ENCODE measurements at places on chromosomes 2 and 18.

GRCh38 chr18:74633652-74634352, 36.1 kb downstream of the ZNF407 start:
- DNase-seq: no peak

DNA sequence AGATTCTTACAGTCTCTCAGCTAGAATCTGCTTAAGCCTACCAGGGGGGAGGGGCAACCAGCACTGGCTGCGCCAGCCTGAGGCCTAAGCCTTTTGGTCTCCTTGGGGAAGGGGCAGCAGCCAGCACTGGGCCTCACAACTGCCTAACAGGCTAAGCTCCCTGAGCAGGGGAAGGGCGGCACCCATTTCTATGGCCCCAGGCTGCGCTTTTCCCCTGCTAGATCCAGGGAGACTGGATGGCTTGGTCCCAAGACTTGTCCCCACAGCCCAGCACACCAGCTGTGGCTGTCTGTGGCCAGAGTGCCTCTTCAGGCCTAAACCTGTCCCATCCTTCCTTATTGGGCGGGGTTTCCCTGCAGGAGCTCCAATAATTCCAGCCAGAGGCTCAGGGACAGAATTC, 1230.3 kb upstream of the CRIM1 start:
- no peak for DNase-seq

DNA sequence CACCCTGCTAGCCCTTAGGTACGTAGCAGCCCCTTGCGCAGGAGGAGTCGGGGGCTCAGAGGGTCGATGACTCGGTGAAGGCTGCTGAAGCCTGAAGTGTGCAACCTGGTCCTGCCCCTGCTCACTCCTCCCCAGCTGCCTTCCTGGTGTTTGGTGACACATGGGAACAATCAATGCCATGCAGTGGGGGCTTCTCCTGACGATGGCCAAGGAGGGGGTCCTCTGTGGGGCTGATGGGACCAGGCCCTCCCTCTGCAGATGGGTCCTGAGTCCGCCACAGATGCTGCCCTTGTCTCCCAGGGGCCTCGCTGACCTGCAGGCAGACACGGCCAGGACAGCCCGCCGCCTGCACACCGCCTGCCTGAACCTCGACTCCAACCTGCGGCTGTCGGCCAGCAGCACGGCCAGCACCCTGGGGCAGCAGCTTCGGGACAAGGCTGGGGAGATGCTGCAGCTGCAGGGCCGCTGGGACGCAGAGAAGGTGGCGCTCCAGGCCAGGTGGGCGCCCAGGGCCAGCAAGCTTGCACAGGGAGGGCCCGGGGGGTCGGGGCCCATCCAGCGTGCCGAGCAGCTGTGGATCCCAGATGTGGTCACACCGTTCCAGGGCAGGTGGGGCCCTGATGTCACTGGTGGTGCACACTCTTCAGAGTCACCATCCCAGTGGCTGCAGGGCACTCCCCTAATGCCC, 24.6 kb downstream of the CROCC2 start:
- DNase-seq: no peak

GRCh38 chr2:191030521-191031154, 16.7 kb upstream of the STAT1 start:
- DNase-seq: no peak

- no peak for DNase-seq
Measured at GRCh38 chr2:24813691-24814137, 20.5 kb downstream of the CENPO start.

DNA sequence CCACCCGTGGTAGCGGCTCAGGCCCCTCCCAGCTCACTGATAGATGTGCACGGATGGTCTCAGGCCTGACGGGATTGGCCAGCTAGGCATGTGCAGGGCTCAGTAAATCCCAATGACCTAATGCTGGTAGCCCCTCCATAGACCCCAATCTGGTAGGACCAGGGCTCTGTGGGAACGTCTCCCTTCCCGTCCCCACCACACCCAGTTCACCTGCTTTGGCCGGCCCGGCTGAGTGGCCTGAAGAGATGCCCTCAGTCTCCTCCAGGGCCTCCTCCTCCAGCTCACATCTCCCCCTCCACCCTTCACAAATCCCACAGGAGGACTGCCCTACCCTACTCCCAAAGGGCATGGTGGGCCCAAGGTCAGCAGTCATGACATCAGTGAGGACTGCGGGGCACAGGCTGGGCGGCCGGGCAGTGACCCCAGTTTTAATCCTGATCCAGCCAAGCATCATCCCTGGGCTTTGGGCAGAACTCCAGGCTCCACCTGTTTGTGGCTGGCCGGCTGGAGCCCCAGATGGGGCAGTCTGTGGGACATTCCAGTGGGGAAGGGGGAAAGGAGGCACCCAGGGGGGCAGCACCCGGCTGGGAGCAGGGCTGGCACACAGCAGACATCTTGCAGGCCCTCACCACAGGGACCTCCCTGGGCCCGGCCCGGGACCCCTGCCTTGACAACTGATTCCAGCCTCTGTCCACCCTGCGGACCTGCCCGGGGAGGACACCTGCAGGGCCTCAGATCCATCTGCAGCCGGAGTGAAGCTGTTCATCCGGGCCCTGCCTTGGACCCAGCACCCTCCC, 2.3 kb downstream of the KIF1A start:
- no peak for DNase-seq

- DNase-seq: no peak
Measured at GRCh38 chr2:216006164-216006663, 7.1 kb downstream of the MREG start.

- no peak for DNase-seq
Measured at GRCh38 chr2:10901160-10901939, 10.4 kb upstream of the KCNF1 start.

DNA sequence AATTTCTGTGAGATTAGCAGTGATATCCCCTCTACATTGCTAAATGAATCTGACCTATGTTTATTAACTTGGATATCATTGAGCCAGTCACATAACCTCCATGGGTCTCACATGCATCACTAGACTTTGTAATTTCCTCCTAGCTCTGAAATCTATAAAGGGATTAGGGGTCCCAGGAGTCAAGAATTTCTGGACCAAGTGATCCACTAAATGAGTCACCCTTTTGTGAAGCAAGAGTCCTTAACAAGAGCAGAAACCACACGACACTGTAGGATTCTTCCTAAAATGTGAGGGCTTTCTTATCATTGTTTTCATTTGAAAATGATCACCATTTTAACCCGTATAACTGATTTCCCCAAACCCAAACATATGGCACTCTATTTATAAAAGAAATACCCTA, 90.3 kb downstream of the DHRS9 start:
- DNase-seq: no peak

DNA sequence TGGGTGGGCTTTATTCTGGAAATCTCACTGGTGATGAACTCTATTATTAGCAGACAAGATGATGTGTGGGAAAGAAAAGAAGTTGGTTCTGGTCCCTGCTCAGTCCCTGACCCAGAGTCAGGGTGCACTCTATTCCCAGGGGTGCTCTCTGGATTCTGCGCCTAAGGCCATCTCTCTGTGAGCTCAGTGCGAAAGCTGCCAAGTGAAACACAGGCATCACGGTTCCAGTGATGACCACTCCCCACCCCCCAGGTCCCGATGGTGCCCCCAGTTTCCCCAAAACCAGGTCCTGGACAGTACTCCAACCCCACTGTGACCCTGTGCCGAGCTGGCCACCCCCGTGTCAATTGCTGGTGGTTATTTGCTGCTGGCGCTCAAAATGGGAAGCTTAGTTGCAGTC, 30.1 kb downstream of the RHOB start:
- DNase-seq: no peak

- no peak for DNase-seq
Measured at GRCh38 chr18:23121133-23121532, 14.2 kb upstream of the CABLES1 start.

DNA sequence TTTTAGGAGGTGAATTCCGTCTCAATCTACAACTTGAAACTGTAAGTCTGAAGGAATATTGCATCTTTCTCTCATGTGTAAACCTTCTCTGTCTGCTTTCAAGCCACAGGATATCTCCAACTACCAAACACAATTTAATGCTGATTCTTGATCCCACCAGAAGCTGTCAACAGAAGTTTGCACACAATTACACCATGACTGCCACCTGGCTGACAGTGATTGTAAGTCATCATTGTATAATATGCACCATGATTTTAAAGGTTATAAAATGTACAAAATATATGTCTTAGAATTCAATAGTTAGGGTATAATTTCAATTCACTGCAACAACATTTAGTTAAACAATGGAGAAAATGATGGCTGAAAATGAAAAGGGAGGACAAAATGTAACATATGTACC, 18.4 kb downstream of the PREPL start:
- DNase-seq: no peak

DNA sequence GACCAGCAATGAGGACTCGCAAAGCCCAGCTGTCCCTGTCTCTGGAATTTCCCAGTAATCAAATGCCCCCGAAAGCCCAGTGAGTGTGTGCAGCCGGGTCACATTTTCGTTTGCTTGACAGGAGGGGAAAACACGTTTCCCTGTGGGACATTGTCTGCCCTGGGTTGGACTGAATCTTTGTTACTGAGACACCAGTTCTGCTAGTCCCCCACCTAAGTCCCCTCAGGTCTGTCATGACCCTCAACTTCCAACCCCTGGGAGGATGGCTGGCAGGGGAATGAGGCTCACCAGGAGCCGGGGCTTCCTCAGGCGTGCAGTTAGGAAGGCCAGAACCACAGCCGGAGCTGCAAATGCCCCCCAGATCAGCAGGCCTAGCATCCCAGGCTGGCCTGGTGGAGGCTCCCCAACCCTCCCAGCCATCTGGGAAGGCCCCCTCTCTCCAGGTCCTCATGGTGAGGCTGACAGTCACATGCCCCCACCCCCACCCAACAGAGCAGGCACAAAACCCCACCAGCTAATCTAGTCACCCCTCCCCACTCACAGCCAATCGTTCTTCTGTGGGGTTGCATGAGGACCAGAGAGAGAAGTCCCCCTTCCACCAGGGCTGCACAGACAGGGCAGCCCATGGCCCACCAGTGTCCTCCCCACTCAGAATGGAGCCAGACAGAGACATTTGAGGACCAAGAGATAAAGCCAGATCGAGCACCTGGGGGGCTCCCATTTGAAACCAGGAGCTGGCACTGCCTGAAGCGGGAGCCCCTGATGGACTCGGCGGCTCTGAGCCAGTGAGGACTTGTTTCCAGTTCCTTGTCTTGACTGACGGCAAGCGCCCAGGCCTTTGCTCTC, 33.6 kb downstream of the CYP26B1 start:
- DNase-seq: no peak

DNA sequence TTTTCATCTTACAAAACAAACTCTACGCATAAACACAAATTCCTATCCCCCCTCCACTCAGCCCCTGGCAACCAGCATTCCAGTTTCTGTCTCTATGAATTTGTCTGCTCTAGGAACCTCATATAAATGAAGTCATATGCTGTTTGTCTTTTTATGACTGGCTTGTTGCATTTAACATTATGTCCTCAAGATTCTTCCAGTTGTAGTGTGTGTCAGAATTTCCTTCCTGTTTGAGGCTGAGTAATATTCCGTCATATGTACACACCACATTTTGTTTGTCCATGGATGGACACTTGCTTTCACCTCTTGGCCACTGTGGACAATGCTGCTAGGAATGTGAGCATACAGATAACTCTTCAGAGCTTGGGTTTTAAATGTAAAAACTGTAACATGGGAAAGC, 272.1 kb downstream of the GBX2 start:
- DNase-seq: no peak

GRCh38 chr2:105455488-105456003, 56.7 kb upstream of the FHL2 start:
- no peak for DNase-seq

DNA sequence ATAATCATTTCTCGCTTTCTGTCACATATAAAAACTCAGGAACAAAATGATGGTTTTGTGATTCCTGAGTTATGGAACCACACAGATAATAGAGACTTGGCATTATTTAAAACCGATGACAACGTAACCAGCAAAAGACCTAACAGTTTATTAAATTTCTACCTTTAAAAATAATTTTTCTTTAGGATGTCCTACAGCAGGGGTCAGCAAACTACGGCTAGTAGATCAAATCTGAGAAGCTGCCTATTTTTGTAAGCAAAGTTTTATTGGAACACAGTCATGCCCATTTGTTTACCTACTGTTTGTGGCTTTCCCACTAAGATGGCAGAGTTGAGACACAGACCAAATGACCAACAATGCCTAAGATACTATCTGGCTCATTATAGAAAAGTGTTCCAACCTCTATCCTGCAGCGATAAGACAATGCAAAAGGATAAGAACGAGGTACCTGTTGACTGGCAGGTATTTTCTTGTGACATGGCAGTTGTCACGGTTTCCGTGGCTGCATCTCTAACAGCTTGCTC, 53.0 kb upstream of the ZFP36L2 start:
- no peak for DNase-seq

GRCh38 chr2:210007895-210008294, 5.5 kb downstream of the RPE start:
- no peak for DNase-seq

DNA sequence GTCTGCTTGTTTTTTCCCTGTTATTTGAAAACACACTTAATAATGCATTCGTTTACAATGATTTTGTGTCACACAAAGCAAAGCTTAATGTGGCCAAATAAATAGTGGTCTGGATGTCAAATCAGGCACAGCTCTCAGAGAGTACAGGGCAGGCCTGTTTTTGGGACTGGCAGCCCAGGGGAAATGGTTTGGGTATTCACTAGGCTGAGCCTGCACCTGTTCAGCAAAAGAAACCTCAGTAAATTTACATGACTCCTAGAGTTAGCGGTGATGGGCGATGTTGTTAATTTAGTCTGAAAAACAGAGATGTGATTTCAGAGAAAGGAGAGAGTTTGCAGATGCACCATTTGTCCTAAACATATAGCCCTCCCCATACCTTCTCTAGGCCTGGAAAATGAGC, 197.1 kb downstream of the ALK start:
- no peak for DNase-seq

DNA sequence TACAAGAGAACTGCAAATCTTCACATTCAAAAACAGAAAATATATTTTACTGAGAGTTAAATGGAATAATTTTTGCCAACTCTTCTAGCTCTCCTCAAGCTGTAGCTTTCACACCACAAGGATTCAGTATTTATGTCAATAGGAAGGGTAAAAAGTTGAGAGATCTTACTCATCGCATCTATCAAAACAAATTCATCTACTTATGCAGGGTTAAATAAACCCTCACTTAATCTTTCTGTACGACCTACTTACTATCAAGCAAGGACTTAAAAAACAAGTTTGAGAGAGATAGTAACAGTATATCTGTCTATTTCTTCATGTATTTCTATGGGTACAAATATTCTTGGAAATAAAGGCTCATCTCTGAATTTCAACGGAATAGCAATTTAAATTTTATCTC, 35.5 kb downstream of the SIGLEC15 start:
- DNase-seq: no peak

DNA sequence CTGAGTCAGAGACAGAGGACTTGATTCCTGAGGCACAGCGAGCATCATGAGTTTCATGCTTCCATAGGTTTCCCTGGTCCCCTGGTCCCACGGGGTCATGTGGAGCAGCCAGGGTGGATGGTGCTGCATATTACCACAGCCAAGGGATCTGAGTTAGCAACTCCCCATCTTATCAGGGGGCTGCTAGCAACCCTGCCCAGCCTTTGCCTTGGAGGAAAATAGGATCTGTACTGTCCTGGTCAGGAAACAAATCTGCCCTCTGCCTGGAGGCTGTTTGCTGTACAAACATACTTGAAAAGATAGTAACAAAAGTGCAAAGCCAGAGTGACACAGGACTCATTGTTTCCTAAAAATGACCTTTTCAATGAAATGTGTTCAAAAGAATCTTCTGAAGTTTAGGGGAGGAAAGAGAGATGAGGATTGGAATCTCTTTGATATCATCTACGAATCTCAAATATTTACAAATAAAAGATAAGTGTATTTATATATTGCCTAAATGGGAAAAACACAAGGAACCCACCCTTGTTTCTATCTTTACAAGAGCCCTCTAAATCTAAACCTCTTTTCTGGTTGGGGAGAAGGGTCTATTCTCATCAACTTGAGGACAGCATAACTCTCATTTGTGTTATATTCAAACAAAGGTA, 194.8 kb downstream of the CD226 start:
- no peak for DNase-seq

Data from left hindlimb (tissue), 1 donor.